ENCODE measurements at places on chromosomes 6 and 20. TPM values are rescaled to one million over a fixed set of nuclear protein-coding genes. Genes with fewer than 3 reads are reported as not detected.

DNA sequence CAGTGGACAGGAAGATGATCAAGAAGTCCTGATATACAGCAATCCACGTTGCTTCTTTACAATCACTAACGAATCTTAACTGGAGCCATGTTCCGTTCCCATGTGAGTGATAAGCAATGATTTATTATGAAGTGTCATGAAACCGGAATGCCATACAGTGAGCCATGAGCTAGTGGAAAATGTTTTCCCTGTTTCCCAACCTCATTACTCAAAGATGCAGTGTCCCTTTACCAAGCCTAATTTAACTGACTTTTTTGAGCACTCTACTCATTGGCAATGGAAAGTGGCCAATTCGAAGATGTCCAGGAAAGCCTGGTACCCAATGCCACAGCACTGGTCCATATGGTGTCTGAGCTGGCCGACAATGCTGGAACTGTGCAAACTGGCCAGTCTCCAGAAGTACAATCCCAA is 148.3 kb downstream of the ZNF217 start:
- DNase-seq, result no peak

- no peak for DNase-seq
Measured at GRCh38 chr6:136544326-136544725, 5.9 kb downstream of the MAP7 start.

- peak; percentile 62 for DNase-seq
Measured at GRCh38 chr6:13614126-13614925, 809 bp upstream of the NOL7 start.

GRCh38 chr6:109053336-109053735 is 41.3 kb downstream of the SESN1 start:
- peak; percentile 39 for DNase-seq

The TREML1 gene
- total RNA-seq, result not detected

The LY6G6F gene
- total RNA-seq, result not detected

The MKKS gene
- 21.4 TPM for total RNA-seq

DNA sequence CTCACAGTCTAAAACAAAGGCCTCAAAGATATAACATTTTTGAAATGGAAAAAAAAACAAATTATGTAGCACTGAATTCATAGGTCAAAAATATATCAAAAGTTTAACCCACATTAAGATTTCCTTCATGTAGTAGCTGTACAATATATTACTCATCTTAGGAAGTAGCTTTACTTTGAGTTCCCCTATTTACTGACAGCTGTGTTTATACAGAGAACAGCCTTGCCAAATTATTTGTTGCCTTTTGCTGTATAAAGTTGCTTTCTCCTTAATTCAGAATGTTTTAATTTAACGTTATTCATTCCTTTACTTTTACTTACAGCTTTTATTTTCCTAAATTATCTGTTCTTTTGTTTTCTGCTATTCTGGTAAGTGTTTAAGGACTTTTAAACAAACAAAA is 181.0 kb downstream of the COL12A1 start:
- DNase-seq, result no peak

The LY6G6C gene
- total RNA-seq, result not detected

- DNase-seq, result no peak
Measured at GRCh38 chr6:25832307-25832662, 433 bp upstream of the SLC17A1 start.

- DNase-seq, result no peak
Measured at GRCh38 chr20:63166193-63167020, 49.5 kb downstream of the YTHDF1 start.

The ERVFRD-1 gene
- not detected for total RNA-seq

DNA sequence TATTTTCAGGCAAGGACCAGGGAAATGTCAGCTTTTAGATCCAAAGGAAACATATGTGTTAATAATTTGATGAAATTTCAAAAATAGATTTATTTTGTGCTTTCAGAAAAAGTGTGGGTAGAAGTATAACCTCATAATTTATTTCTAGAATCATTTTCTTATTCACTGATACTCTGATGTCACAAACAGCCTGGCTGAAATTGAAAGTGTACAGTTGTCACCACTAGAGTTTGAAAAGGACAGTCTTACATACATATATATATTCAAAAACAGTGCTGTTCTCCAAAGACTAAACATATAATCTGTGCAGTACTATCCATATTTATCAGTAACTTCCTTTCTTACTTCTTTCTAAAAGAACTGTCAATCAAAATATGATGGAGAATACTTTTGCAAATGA is 254.4 kb upstream of the KCNQ5 start:
- DNase-seq, result no peak

The GNAS-AS1 gene
- total RNA-seq, result 15.0 TPM

The DUSP15 gene
- 5.9 TPM for total RNA-seq

The TNF gene
- total RNA-seq, result not detected

The EYS gene
- total RNA-seq, result 0.38 TPM

DNA sequence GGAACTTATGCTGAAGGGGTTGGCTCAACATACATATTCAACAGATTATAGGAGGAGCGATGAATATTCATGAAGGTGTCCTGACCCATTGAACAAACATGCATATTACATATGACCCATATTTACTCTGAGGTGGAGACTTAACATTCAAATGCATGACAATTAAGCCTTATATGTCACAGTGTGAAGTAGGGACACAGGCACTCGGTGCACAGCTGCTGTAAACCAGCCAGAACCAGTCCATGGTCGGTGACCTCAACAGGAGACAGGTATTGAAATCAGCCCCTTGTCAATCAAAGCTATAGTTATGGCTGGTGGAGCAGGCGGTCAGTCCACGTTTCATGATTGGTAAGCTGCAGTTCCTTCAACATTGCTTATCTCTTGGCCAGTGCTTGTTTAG is 347.3 kb downstream of the THBS2 start:
- DNase-seq, result no peak

The PROCR gene
- total RNA-seq, result 32.9 TPM

The CCN6 gene
- total RNA-seq, result not detected

GRCh38 chr6:6052216-6052615 is 45.5 kb upstream of the NRN1 start:
- DNase-seq, result no peak

The RBBP8NL gene
- 0.66 TPM for total RNA-seq

The LCA5 gene
- 3.3 TPM for total RNA-seq

- DNase-seq, result no peak
Measured at GRCh38 chr6:29826271-29826670, 1.4 kb upstream of the HLA-G start.

DNA sequence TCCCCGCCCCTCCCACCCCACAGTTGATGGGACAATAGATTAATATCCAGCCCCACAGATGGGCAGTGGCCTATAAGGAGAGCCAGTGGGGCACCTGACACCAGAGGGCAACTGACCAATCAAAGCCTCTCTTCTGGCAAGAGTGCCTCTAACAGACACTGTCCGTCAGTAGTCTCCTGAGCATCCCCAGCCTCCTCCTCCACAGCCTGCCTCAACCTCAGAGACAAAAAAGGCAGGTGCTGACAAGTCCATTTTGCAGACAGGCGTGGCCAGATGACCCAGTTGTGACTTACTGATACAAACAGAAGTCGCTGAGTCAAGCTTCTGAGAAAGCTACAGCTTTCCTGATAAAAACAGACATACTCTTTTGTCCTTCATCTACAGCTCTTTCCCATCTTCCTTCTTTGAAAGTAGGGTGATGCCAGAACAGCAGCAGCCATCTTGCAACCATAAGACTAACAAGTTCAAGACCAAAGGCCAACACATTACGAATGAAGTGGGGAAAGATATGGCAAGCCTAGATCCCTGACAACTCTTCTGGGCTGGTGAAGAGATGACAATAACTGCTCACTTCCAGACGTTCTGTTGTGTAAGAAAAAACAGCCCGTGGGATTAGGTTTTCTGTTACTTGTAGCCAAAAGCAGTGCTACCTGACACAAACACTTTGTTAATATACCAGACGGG is 12.3 kb downstream of the PPIL1 start:
- no peak for DNase-seq

GRCh38 chr6:143632894-143633293 is 44.9 kb upstream of the PHACTR2 start:
- no peak for DNase-seq

The LRRC73 gene
- 0.08 TPM for total RNA-seq

GRCh38 chr6:106886081-106886843 is 88.3 kb downstream of the CD24 start:
- DNase-seq, result peak; percentile 26

The MICB gene
- 20.8 TPM for total RNA-seq

- DNase-seq, result peak; percentile 45
Measured at GRCh38 chr6:89492025-89492640, 59.2 kb downstream of the ANKRD6 start.

DNA sequence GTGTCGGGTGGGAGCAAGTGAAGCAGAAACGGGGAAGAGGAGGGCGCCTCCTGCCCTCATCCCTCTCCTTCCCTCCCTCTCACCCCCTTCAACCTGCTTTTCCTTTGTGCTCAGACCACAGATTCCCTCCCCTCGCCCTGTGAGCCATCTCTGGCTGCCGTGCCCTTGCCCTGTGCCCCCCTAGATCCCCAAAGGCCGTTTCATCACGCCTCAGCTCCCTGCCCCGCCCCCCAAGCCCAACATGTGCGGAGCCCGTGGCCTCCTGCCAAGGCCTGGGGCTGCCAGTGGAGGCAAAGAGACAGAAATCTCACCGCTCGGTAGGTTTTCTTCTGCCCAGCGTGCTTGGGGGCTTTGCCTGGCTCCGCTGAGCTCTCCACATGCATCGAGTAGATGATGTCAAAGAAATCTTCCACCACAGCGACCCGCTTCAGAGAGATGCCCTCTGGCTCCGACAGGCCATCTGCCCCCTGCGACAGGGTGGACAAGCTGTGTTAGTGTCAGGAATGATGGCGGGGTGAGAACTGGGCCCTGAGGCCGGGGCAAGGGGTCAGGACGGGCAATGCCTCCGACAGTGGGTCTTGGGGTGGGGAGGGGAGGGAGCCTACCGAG is 57.6 kb downstream of the NOL4L start:
- DNase-seq, result no peak

DNA sequence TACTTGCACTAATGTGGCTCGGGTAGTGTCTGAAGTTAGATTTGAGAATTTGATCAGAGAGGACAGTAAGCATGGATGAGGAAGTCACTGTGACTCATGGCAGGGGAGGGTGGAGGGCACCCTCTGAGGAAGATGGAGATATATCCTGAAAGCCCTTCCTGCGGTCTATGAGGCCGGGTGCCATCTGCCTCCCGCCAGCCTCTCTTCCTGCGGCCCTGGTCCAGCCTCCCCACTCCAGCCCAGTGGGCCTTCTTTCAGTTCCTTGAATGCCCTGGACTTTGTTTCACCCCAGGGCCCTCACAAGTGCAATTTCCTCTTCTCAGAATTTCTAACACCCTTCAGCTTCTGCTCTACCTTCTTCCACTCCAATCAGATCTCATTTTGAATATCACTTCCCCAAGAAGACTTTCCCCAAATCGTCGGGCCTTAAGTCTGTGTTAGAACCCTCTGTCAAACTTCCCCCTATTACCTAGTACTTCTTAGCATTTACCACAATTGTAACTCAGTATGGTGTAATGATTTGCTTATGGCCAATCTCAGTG is 20.2 kb upstream of the TNFAIP3 start:
- no peak for DNase-seq

DNA sequence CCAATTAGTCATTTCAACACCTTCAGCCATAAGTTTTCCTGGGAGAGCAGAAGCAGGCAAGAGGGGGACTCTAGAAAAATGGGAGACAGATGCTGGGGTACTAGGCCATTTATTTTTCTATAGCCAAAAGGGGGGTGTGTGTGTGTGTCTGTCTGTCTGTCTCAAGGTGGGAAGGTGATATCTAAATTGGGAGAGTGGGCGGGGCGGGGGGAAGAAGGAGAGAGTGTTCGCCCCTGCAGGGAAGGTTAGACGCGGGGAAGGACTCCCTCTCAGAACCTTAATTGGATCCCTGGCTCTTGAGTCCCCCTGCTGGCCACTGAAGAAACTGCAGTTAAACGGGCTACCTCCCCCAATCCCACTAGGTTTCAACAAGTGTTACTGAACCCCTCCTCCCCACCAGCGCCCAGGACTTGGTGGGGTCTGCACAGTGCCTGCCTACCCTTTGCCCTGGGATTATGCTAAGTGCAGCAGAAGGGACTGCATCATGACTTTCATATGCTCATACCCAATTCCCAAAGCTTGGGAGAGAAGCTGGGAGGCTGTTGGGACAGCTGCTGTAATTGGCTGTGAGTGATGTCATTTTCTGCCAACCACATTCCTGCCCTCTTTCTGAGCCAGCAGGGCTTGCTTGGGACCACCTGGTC is 45.8 kb downstream of the FOXP4 start:
- DNase-seq, result peak; percentile 81

DNA sequence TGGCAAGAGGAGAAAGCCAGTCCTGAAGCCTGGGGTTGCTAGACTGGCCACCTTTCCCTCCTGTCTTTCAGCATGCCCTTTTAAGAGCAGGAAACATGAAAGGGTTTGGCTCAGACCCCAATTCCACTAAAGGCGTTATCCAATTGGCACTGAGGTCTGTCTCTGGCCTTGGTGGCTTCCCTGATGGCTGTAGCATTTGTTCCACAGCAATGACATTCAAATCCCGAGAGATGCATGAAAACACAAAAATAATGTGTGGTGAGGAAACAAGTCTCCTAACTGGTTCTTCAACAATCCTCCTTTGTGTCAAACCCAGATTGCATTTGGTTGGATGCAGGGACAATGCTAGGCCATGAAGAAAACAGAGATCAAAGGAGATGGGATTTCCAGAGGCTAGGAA is 56.5 kb upstream of the ADTRP start:
- no peak for DNase-seq

DNA sequence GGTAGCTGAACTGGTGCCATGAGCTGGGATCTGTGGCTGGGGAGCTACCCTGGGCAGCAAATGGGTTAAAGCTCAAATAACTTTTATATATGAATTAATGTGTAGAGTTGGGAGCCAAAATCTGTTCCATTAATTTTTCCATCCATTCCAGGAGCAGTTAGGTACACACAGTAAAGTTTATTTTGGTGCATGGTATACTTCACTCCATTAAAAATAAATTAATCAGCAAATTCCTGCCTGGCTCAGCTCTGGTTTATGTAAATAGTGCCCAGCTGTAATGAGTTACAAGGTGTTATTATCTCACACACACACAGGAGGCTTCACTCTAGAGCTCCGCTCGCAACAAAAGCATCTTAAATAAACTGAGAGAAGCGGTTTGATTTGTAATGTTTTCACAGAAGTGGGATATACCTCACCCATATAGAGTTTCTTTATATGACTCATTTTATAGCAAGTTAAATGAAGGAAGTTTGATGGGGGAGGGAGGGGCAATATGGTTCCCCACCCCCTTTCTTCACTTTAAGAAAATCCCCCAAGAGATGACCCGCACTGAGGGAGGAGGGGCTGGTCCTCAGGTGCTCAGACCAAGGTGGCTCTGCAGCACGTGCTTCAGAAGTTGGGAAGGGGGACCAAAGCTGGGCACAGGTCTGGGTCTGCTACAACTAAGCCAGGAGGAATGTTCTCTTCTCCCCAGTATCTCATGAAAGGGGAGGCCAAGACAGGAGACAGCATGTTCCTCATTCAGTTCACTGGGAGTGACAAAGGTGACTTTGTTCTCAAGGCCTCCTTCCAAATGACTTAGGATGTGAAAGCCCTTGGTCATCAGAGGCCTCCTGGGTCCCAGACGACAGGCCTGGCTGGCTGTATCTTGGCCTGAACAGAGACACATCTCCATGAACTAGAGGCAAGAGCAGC is 10.5 kb upstream of the FAM83C start:
- DNase-seq, result no peak

- no peak for DNase-seq
Measured at GRCh38 chr20:20207872-20208271, 155.5 kb downstream of the CFAP61 start.

The IPCEF1 gene
- 0.27 TPM for total RNA-seq

All from GM23338 (cell line).